ENCODE measurements at places on chromosomes 4 and X.

GRCh38 chrX:17078031-17078720 is 131.7 kb downstream of the REPS2 start:
- no peak for DNase-seq

DNA sequence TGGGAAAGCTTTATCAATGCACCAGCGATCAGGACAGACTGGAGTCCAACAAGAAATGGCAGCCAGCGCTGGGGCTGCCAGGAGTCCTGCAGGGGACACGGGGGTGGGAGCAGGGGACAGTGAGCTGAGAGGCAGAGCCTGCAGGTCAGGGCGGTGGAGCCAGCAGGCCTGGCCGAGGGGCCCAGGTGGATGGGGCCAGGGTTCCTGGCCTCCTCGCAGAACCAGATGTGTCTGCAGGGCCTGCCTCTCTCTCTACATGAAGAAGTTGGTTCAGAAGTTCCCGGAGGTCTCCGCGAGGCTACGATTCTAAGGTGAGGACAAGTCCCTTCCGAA is 63.6 kb downstream of the CPZ start:
- no peak for DNase-seq

DNA sequence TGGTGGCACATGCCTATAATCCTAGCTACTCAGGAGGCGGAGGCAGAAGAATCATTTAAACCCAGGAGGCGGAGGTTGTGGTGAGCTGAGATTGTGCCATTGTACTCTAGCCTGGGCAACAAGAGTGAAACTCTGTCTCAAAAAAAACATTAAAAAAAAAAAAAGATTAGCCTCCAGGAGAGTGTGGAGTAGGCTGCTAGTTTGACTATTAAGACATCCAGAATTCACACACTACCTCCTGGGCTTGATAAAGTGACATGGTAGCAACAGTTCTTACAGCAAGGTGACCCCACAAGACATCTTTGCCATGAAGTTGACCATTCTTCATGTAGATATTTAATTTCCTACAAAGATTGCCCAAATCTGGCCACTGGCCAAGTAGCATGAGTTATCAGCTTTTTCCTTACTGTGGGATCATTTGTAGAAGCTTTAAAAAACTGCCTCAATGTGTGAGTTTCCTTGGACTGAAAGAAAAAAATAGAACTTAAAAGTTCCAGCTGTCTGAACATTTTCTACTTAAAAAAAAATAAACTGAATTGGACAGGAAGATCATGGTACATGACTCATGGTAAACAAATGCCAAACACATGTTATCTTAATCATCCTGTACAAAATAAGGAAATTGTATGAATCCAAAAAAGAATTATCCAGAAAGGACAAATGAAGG is 35.3 kb upstream of the SPRY1 start:
- DNase-seq = no peak

GRCh38 chrX:12686331-12686730 is 104.9 kb upstream of the PRPS2 start:
- no peak for DNase-seq

DNA sequence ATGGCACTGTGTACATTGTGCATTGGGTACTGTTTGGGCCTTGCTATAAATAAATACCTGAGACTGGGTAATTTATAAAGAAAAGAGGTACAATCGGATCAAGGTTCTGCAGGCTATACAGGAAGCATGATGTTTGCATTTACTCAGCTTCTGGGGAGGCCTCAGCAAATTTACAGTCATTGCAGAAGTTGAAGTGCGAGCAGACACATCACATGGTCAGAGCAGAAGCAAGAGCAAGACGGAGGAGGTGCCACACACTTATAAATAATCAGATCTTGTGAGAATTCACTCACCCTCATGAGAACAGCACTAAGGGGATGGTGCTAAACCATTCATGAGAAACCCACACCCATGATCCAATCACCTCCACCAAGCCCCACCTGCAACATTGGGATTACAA is 505.0 kb downstream of the ARAP2 start:
- DNase-seq = no peak

GRCh38 chr4:118888666-118889311 is at the start of gene SYNPO2:
Gene SYNPO2, plus strand, starts transcription at chr4:118888854. Its CDS starts 183 bp downstream, at chr4:118889037.
- no peak for DNase-seq

GRCh38 chrX:39890807-39891206 is 207.0 kb downstream of the BCOR start:
- DNase-seq = no peak

DNA sequence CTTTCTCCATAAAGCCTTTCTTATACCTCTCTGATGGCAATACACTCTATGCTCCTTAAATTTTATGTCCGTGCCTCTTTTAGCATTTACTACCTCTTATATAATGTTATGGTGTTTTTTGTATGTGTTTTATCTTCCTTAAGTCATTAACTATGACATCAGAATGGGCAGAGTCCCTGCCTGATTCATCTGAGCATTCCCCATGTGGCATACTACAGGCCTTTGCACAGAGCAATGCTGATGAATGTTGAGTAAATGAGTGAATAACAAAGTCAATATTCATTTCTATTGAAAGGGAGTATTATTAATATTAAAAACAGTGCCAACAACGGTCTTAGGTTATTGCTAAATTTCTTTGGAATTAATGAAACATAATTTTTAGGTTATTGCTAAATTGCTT is 18.8 kb upstream of the RPS6KA3 start:
- no peak for DNase-seq
